ENCODE measurements at places on chromosomes 6 and 20. TPM values are rescaled to one million over a fixed set of nuclear protein-coding genes. Genes with fewer than 3 reads are reported as not detected.

JPH2 gene
- total RNA-seq: 116 TPM

IL17F gene
- not detected for total RNA-seq

PTGIS gene
- total RNA-seq: 67.5 TPM

EGFL8 gene
- 15.3 TPM for total RNA-seq

MRPL2 gene
- total RNA-seq: 15.6 TPM

GRCh38 chr20:37202267-37202943 lies 23.1 kb upstream of the MROH8 start:
- no peaks in the 10 kb centered on the region for H3K27me3 ChIP-seq
- no peak overlapping the region for H3K4me3 ChIP-seq
- no peak for DNase-seq
- H3K27ac ChIP-seq: peak overlapping the region; percentile 47
- peaks cover 4% of the 10 kb centered on the region for H3K4me1 ChIP-seq

DNA sequence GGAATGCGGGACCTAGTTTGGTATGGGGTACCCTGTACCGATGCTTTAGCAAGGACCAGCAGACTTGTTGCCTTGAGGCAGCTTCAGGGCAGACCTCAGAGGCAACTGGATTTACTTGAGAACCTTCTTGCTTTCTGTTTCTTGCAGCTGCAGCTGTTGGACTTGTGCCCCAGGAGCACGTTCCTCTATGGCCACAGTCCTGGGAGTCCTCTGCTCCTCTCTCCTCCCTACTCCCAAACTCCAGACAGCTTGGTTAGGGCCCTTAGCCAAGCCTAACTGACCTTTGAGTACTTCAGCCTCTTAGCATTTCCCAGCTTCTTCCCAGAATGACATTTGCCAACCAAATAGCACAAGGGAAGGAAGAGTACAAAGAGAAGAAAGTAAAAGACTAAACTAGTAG lies 34.7 kb downstream of the GHRH start:
- H3K4me3 ChIP-seq: no peak overlapping the region
- no peaks in the 10 kb centered on the region for H3K4me1 ChIP-seq
- H3K27me3 ChIP-seq: no peaks in the 10 kb centered on the region
- H3K36me3 ChIP-seq: peaks cover 74% of the 10 kb centered on the region
- peak overlapping the region; percentile 13 for H3K27ac ChIP-seq
- peak; percentile 82 for DNase-seq

GRCh38 chr20:41386502-41387427 lies 20.1 kb upstream of the EMILIN3 start:
- no peak overlapping the region for H3K27ac ChIP-seq
- no peak overlapping the region for H3K4me3 ChIP-seq
- no peaks in the 10 kb centered on the region for H3K4me1 ChIP-seq

DNA sequence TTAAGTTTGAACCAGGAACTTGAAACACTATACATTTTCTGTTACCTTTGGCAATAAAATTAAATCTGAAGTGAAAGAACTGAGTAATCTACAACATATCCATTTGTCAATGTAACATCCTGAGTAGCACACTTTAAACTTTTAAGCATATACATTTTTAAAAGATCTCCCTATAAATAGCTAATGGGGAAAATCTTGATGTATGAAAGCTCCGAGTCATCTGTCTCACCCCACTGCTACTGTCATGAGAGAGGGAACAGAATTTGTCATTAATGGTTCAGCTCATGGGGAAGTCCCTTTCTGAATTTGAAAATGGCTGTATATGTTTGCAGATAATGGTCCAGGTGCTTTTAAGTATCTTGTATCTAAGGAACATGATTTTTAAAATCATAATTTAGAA lies 55.2 kb upstream of the NOX3 start:
- no peaks in the 10 kb centered on the region for H3K4me1 ChIP-seq
- no peaks in the 10 kb centered on the region for H3K27me3 ChIP-seq
- no peaks in the 10 kb centered on the region for H3K36me3 ChIP-seq

- no peak for DNase-seq
- H3K36me3 ChIP-seq: no peaks in the 10 kb centered on the region
- peaks cover 8% of the 10 kb centered on the region for H3K4me1 ChIP-seq
- H3K27ac ChIP-seq: no peak overlapping the region
These were observed 6.3 kb downstream of the OXT start for GRCh38 chr20:3077618-3078134.

GRCh38 chr6:145090801-145091585 lies 644.3 kb downstream of the EPM2A start:
- H3K4me1 ChIP-seq: no peaks in the 10 kb centered on the region
- H3K4me3 ChIP-seq: no peak overlapping the region
- H3K36me3 ChIP-seq: no peaks in the 10 kb centered on the region
- no peak overlapping the region for H3K27ac ChIP-seq
- no peaks in the 10 kb centered on the region for H3K27me3 ChIP-seq

DNA sequence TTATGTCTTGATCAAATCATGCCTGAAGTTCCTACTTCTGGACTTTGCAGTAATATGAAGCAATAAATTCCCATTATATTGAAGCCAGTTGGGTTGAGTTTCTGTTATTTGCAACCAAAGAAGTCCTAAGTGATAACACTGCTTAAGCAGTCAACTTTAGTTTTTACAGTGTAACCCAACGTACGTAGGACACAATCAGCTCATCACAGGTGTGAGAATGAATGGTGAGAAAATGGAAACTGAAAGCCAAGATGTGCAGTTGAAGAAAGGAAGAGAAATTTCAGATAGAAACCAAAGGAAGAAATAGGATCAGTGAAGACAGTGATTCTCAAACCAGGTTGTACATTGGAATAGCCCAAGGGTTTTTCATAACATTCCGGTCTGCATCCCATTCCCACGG lies 211.4 kb upstream of the ZFP64 start:
- no peaks in the 10 kb centered on the region for H3K27me3 ChIP-seq
- H3K4me1 ChIP-seq: no peaks in the 10 kb centered on the region
- H3K36me3 ChIP-seq: no peaks in the 10 kb centered on the region
- DNase-seq: no peak
- H3K27ac ChIP-seq: no peak overlapping the region
- no peak overlapping the region for H3K4me3 ChIP-seq

GRCh38 chr6:123338394-123338793 lies 298.4 kb downstream of the TRDN start:
- no peak overlapping the region for H3K4me3 ChIP-seq
- H3K27ac ChIP-seq: no peak overlapping the region
- DNase-seq: no peak

- H3K4me1 ChIP-seq: no peaks in the 10 kb centered on the region
- DNase-seq: no peak
- no peaks in the 10 kb centered on the region for H3K36me3 ChIP-seq
- H3K4me3 ChIP-seq: peak overlapping the region; percentile 37
- peak overlapping the region; percentile 58 for H3K27ac ChIP-seq
These were observed 12.2 kb upstream of the SERPINB1 start for GRCh38 chr6:2853769-2854395.

- H3K27me3 ChIP-seq: no peaks in the 10 kb centered on the region
- DNase-seq: no peak
- H3K36me3 ChIP-seq: no peaks in the 10 kb centered on the region
- H3K4me3 ChIP-seq: no peak overlapping the region
- H3K27ac ChIP-seq: no peak overlapping the region
These were observed 111.7 kb upstream of the CD93 start for GRCh38 chr20:23197836-23198235.

- peaks cover 21% of the 10 kb centered on the region for H3K4me1 ChIP-seq
- H3K27ac ChIP-seq: peak overlapping the region; percentile 39
- no peaks in the 10 kb centered on the region for H3K36me3 ChIP-seq
- H3K27me3 ChIP-seq: no peaks in the 10 kb centered on the region
- peak; percentile 89 for DNase-seq
These were observed 63.5 kb downstream of the THBS2 start for GRCh38 chr6:169190144-169190584.

GRCh38 chr6:18823782-18824386 lies 436.7 kb downstream of the RNF144B start:
- H3K27me3 ChIP-seq: no peaks in the 10 kb centered on the region
- no peak overlapping the region for H3K4me3 ChIP-seq
- no peaks in the 10 kb centered on the region for H3K4me1 ChIP-seq
- no peak overlapping the region for H3K27ac ChIP-seq
- no peaks in the 10 kb centered on the region for H3K36me3 ChIP-seq

DNA sequence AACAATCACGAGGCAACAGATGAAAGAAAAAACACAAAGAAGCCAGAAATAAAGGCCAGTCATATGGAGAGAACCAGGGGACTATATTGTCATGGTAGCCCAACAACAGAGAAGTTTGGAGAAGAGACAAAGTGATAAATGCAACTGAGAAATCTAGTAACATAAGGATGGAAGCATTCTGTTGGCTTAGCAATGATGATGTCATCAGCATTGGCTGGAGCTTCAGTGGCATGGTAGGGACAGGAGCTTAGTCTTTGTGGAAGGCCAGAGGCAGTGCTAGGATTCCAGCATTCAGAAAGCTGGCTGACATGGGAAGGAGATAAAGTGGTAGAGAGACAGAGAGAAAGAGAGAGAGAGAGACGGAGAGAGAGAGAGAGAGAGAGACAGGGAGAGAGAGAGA lies 276.4 kb downstream of the TRDN start:
- H3K4me3 ChIP-seq: no peak overlapping the region
- H3K27ac ChIP-seq: no peak overlapping the region
- no peaks in the 10 kb centered on the region for H3K4me1 ChIP-seq
- no peaks in the 10 kb centered on the region for H3K27me3 ChIP-seq
- DNase-seq: no peak

- no peak for DNase-seq
- no peak overlapping the region for H3K27ac ChIP-seq
- H3K27me3 ChIP-seq: no peaks in the 10 kb centered on the region
- H3K4me3 ChIP-seq: no peak overlapping the region
- no peaks in the 10 kb centered on the region for H3K4me1 ChIP-seq
- H3K36me3 ChIP-seq: peaks cover 73% of the 10 kb centered on the region
These were observed 46.7 kb downstream of the SRC start for GRCh38 chr20:37392441-37393195.

- no peaks in the 10 kb centered on the region for H3K27me3 ChIP-seq
- no peaks in the 10 kb centered on the region for H3K4me1 ChIP-seq
- no peak overlapping the region for H3K4me3 ChIP-seq
- no peak for DNase-seq
These were observed 167.8 kb upstream of the RIPOR2 start for GRCh38 chr6:25103603-25104002.

DNA sequence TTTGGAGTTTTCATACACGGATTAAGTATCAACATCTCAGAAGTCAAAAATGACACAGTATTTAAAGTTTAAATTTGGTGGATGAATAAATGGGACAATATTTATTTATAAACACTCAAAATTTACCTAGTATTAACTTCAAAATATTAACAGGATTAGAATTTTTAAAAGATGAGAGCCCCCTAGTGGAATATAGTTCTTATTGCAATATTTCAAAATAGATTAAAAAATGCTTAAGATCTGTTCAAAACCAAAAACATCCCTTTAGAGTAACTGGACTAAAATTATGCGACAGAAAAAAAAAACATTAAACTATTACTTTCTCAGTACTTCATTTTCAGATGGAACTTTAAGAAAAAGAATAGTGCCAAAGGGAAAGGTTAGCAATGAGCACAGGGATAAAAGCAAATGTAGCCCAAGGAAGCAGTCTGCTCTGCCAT lies 56.6 kb downstream of the SNX14 start:
- peaks cover 42% of the 10 kb centered on the region for H3K36me3 ChIP-seq
- H3K27me3 ChIP-seq: no peaks in the 10 kb centered on the region
- DNase-seq: no peak
- no peaks in the 10 kb centered on the region for H3K4me1 ChIP-seq
- no peak overlapping the region for H3K4me3 ChIP-seq
- H3K27ac ChIP-seq: no peak overlapping the region

GRCh38 chr6:105995391-105995865 lies 90.7 kb upstream of the PRDM1 start:
- H3K27me3 ChIP-seq: peaks cover 49% of the 10 kb centered on the region
- DNase-seq: no peak
- H3K4me3 ChIP-seq: peak overlapping the region; percentile 41
- no peak overlapping the region for H3K27ac ChIP-seq
- peaks cover 28% of the 10 kb centered on the region for H3K4me1 ChIP-seq

GRCh38 chr6:15577550-15578171 lies 85.2 kb downstream of the DTNBP1 start:
- DNase-seq: no peak
- no peak overlapping the region for H3K4me3 ChIP-seq
- no peaks in the 10 kb centered on the region for H3K36me3 ChIP-seq
- H3K27ac ChIP-seq: no peak overlapping the region
- peaks cover 7% of the 10 kb centered on the region for H3K4me1 ChIP-seq

- no peak overlapping the region for H3K27ac ChIP-seq
- H3K4me1 ChIP-seq: no peaks in the 10 kb centered on the region
- no peaks in the 10 kb centered on the region for H3K27me3 ChIP-seq
- peak; percentile 69 for DNase-seq
These were observed 66.4 kb downstream of the PLEKHG1 start for GRCh38 chr6:150666071-150666470.

DNA sequence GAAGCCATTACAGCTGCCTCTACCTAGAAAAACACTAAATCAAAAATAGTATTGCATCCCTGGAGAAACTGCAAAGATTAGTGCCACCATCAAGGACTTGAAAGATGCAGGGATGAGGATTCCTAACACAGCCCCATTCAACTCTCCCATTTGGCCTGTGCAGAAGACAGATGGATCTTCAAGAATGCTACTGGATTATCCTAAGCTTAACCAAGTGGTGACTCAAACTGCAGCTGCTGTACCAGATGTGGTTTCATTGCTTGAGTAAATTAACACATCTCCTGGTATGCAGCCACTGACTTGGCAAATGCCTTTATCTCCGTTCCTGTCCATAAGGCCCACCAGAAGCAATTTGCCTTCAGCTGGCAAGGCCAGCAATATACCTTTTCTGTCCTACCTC lies 117.4 kb downstream of the TBC1D32 start:
- H3K27ac ChIP-seq: no peak overlapping the region
- no peaks in the 10 kb centered on the region for H3K4me1 ChIP-seq
- no peaks in the 10 kb centered on the region for H3K36me3 ChIP-seq
- no peak overlapping the region for H3K4me3 ChIP-seq
- no peaks in the 10 kb centered on the region for H3K27me3 ChIP-seq

GRCh38 chr6:12490904-12491571 lies 200.9 kb downstream of the EDN1 start:
- H3K27me3 ChIP-seq: no peaks in the 10 kb centered on the region
- H3K27ac ChIP-seq: no peak overlapping the region
- no peaks in the 10 kb centered on the region for H3K36me3 ChIP-seq
- no peaks in the 10 kb centered on the region for H3K4me1 ChIP-seq

DNA sequence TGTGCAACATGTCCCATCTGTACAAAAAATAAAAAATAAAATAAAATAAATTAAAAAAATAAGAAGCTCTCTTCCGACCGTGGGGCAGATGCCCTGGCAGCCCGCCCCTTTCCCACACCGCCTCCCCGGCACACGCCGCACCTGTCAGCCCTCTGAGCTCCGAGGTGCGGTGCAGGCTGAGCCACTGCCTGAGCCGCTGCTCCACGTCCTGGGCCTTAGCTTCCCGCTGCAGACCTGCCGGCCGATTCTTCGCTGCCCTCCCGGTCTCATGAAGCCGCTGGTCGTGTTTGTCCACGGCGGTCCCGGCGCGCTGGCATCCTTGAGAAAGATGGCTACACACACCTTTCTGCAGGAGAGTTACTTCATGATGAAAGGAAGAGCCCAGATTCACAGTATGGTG lies 10.7 kb upstream of the CLPSL2 start:
- no peak overlapping the region for H3K4me3 ChIP-seq
- H3K27ac ChIP-seq: no peak overlapping the region
- no peaks in the 10 kb centered on the region for H3K36me3 ChIP-seq

- H3K36me3 ChIP-seq: no peaks in the 10 kb centered on the region
- no peak overlapping the region for H3K4me3 ChIP-seq
- H3K27ac ChIP-seq: no peak overlapping the region
These were observed 135.5 kb downstream of the PAX1 start for GRCh38 chr20:21840991-21841390.
